Heart left ventricle (tissue), 16 donors: ENCODE measurements at places on chromosomes 5 and 9. TPM values are rescaled to one million over a fixed set of nuclear protein-coding genes. Genes with fewer than 3 reads are reported as not detected.

DNA sequence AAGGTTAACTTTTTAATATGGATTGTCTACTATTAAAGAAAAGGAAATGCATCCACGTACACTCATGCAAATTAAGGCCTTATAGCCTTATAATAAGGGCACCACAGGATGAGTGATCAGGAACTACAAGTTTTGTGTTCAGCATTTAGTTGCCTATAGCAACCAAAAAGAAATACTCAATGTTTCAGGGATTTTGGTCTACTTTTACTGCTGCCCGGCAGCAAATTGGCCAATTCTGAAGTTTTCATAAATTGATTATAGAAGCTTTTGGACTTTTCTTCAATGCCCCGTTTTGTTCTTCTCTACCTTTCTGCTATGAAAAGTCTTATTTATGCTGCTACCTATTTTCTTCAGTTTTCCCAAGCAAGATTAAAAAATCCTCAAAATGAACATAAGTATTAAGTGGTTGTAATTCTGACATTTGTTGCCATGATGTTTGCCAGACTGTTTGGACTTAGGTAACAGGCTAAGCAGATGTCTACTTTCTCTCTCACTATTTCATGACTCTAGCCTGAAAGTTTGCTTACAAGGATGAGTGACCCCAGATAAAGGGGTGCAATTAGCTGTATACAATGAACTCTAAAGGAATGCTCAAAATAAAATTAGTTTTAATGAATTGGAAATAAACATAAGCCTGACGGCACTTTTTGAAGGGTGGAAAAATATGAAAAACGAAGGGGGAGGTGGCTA, 391.5 kb upstream of the DAB2 start:
- DNase-seq: no peak

GRCh38 chr5:13946111-13946510, 1.6 kb upstream of the DNAH5 start:
- DNase-seq: no peak

- DNase-seq: no peak
Measured at GRCh38 chr9:107983181-107983603, 493.6 kb upstream of the KLF4 start.

EGFLAM gene
- 7.5 TPM for total RNA-seq

DNA sequence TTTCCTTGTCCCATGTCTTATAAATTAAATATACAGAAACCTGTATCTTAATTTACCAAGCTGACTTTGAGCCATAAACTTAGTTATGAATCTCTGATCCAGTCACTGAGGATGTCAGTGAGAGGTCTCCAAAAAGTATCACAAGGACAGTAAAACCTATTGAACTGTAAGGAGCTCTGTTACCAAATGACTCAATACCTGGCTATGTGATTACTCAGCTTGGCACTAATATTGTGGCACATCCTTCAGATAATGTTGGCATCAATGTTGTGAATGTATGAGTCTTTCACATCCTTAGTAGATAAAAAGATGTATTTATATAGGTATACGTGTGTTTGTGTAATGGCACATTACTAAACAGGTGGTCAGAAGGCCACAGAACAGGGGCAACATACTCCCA, 18.0 kb upstream of the CAPSL start:
- no peak for DNase-seq

- no peak for DNase-seq
Measured at GRCh38 chr9:14313378-14313940, 482 bp downstream of the NFIB start.
